CD4-positive, alpha-beta T cell (primary cell): ENCODE measurements at places on chromosomes 4 and X.

DNA sequence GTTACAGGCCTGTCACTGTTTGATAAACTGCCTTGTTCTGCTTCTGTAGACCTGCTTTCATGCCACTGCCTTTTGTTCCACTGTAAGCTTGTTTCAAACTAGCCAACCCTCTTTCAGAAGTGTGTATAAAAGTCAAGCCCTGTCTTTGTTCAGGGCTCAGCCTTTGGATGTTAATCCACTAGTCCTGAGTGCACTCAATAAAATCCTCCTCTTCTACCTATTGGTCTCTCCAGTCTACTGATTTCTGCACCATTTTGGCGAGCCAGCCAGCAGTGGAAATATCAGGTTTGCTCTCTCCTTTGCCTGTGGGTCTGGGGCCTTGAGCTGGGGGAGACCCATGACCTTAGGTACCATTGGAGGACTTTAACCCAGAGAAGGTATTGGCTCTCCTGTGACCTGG, 901.6 kb upstream of the NDST4 start:
- no peak for DNase-seq

- no peak for DNase-seq
Measured at GRCh38 chr4:112885897-112886296, 163.6 kb upstream of the ANK2 start.

- no peak for DNase-seq
Measured at GRCh38 chr4:75654905-75655304, 18.3 kb downstream of the G3BP2 start.

DNA sequence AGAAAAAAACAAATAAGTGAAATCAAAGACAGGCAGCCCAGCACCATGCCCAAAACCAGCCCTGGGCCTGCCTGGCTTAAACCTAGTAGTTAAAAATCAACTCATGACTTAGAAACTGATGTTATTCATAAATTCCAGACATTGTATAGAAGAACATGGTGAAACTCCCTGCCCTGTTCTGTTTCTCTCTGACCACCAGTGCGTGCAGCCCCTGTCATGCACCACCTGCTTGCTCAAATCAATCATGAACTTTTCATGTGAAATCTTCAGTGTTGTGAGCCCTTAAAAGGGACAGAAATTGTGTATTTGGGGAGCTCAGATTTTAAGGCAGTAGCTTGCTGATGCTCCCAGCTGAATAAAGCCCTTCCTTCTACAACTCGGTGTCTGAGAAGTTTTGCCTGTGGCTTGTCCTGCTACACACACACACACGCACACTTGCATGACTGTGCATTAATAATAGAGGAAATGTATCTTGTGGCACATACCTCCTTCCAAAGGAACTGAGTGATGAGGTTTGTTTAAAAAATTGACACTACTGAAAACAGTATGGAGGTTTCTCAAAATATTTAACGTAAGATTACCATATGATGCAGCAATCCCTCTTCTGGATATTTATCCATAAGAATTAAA, 39.2 kb upstream of the UGT2B7 start:
- DNase-seq = no peak

DNA sequence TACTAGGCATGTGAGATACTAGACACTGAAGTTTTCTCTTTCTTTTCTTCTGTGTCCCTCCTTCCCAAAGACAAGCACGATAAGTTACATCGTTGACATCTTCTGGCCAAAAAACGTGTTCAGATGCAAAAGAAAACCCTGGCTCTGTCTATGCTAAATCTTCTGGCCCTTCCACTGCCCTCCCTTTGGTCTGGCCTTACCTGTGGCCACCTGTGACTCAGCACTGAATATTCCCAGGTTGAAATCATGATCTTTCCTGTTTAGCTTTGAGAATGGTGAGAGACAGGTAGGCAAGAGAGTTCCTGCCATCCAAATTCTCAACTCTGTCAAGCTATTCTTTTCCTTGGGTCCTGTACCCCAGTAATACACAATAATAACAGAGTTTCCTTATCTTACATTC, 12.3 kb downstream of the CLCN5 start:
- DNase-seq = no peak

GRCh38 chrX:71070531-71070930, 2.4 kb upstream of the SNX12 start:
- no peak for DNase-seq

- no peak for DNase-seq
Measured at GRCh38 chr4:153176938-153177337, 27.3 kb upstream of the TRIM2 start.

GRCh38 chrX:112738347-112739033, 58.8 kb upstream of the LHFPL1 start:
- DNase-seq = no peak

DNA sequence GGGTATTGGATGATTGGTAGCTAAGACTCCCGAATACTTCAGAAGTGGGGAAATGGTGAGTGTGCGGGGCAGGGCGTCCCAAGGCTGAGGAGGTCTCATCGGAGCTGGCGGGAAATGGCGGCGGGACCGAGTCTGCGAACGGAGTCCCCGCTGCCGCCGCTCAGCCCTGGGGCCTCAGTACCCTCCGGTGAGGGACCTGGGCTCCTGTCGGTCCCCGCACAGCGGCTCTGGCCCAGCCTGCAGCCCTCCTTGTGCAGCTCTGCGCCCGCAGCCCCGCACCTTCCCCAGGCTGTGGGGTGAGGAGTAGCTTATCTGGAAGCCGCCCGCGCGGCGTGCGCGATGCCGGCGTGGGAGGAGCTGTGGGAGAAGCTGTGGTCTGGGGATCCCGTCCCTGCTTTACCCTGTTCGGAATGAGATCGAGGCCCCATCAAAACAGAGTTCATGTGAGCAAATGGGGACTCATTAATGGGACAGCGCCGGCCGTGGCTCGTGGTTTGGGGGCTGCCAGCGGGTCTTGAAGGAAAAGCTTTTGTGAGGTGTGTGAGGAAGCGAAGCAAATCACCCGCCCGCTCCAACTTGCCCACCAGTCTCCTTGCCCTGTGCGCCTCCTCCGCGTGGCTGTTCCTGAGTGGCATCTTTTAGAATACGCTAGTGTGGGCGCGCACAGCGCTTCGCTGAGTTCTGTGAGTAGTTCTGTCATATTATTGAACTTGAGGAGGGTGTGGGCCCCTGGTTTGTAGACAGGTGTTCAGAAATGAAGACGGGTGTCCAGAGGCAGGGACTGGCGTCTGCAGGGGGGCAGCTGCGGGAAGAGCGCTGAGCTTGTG, 531 bp downstream of the ZNF141 start:
- DNase-seq = peak; percentile 49
